ENCODE measurements at places on chromosomes 3 and 15. TPM values are rescaled to one million over a fixed set of nuclear protein-coding genes. Genes with fewer than 3 reads are reported as not detected.

SCAMP5 gene
- total RNA-seq = 5.8 TPM

CHRM5 gene
- total RNA-seq = not detected

FBXO40 gene
- 0.05 TPM for total RNA-seq

COL6A6 gene
- 0.47 TPM for total RNA-seq

AGTR1 gene
- total RNA-seq = 44.3 TPM

MYRIP gene
- total RNA-seq = 11.7 TPM

APH1B gene
- total RNA-seq = 2.5 TPM

GRCh38 chr15:63560741-63561448 lies 36.3 kb upstream of the FBXL22 start:
- no peak for DNase-seq

DNA sequence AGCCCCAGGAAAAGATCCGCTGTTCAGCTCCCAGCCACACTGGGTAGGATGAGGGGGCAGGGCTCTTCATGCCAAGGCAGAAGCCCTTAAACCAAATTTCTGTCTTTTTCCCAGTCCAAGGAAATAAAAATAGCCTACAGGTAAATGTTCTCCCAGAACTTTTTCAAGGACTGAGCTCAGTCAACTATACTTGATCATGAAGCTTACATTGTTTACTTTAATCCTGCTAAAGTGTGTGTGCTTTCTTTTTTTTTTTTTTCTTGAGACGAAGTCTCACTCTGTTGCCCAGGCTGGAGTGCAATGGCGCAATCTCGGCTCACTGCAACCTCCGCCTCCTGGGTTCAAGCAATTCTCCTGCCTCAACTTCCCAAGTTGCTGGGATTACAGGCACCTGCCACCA lies 17.9 kb downstream of the CLDN18 start:
- no peak for DNase-seq

DNA sequence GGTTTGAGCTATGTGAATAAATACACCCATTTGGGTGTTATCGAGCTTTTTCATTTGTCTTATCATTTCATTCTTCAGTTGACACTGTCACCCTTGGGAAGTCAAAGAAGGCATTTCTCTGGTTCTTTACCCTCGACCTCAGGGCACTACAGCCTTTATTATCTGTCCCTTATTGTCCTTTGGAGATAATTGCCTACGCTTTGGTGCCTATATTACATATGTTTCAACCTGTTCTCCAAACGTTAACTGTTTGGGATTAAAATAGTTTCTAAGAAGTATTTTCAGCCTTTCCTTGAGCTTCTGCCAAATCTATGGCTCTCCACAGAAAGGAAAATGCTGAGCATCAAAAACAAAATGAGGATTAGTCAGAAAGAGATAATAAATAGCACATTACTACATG lies 395.4 kb upstream of the ADAMTS9 start:
- DNase-seq = no peak

- DNase-seq = no peak
Measured at GRCh38 chr3:111538681-111539083, 3.3 kb upstream of the CD96 start.

DNA sequence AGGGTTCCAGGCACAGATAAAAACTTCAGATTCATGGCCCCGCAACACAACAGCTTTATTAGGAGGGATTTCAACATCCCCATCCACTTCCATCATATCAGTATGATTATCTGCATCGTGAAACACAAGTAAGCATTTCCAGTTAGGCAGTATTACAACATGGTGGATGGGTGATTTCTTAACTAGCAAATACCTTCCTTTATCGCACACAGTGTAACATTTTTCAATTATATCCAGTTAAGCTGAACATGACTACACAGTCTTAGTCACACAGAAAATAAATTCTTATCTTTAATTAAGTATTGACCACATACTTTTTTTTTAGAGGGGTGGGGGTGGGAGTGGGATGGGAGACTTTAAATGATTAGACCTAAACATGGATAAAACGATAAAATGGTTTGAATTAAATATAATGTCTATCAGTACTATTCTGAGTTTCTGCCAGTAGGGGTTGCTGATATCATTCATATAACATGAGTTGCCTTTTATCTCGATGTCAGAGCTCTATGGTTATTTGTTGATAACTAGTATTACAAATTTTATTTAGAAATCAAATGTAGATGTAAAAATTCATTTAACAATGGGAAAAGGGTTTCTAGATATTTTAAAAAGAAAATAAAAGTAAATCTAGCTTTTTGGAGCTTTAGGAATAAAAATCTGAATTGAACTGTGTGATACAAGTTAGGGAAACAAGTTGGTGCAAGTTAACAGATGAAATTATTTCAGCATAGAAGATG lies 146.6 kb downstream of the TBL1XR1 start:
- no peak for DNase-seq

GRCh38 chr15:74913041-74913440 lies 6.4 kb upstream of the FAM219B start:
- no peak for DNase-seq

DNA sequence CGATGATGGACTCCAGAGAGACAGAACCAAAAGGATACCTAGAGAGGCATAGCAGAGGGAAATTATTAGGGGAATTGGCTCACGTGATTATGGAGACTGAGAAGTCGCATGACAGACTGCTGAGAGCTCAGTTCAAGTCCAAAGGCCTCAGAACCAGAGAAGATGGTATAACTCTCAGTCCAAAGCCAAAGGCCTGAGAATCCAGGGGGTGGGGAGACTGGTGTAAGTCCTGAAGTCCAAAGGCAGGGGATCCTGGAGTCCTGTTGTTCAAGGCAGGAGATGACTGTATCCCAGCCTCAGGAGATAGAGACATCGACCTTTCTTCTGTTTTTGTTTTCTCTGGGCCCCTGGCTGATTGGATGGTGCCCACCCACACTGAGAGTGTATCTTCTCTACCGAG lies 1.2 kb upstream of the KLHL6 start:
- no peak for DNase-seq

DNA sequence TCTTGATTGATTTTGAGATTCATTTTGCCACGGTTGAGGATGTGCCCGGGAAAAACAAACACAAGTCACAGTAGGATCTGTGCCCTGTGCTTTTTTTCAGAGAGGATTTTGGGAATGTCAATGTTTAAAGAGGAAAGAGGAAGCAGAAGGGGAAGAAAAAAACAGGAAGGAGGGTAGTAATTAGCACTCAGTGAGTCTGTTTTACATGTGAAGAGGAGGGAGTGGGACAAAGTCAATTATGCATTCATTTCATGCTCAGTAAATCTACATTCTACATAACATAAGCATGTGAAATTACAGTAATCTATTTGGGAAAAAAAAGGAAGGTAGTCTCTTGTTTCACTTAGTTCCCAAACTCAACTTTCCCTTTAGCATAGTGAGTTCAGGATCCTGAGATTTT lies 18.3 kb upstream of the CD200 start:
- DNase-seq = no peak

- DNase-seq = no peak
Measured at GRCh38 chr3:165669504-165669903, 167.7 kb downstream of the BCHE start.

DNA sequence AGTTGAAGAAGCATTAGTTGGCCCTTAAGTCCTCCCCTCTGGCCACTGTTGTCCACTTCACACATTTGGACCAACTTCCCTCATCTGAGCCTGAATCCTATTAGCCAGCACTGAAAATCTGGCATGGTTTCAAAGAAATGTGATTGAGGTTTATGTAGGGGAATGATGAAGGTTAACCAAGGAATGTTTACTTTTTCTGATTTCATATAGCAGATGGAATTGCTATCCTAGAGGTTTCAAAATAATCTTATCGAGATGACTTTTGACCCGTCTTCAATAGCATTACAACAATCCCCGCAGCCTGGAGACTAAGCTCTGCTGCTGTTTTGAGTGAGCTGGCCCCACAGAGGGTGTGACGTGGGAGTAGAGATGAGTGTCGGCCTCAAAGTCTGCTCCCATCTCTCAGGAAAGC lies 200.8 kb upstream of the IL12A start:
- no peak for DNase-seq

- no peak for DNase-seq
Measured at GRCh38 chr3:162538906-162539305, 1042.3 kb downstream of the OTOL1 start.

DNA sequence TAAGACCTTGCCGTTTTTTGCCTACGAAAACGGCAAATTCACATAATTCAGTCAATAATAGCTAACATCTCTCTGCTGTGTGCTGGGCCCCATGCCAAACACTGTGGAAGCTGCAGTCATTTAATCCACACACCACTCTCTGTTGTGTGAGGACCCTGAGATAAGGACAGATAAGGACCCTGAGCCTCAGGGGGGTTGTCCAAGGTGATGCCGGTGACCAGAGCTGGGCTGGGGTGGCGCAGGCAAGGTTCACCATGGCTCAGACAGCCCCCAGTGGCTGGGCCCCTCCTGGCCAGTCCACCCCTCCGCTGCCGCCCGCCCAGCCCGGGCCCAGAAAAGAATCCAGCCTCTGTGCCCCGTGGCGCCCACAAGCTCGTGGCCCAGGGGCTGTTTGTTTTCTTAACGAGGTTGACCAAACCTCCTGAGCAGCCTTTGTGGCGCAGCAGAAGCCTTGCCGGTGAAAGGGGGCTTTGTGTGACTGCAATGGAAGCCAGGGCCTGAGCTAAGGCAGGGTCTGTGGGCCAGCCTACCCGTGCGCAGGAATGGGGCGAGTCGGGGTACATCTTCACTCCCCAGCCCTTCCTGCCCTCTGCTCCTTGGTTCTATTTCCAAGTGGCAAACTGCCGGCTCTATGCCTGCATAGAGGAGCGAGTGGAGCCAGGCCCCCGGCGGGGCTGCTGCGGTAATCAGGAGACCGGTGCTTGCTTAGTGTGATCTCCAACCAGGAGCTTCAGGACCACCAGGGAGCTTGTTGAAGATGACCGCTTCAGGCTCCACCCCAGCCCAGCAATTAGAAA lies 4.4 kb upstream of the SNX22 start:
- no peak for DNase-seq

GRCh38 chr3:24264748-24265158 lies 229.9 kb downstream of the THRB start:
- no peak for DNase-seq

DNA sequence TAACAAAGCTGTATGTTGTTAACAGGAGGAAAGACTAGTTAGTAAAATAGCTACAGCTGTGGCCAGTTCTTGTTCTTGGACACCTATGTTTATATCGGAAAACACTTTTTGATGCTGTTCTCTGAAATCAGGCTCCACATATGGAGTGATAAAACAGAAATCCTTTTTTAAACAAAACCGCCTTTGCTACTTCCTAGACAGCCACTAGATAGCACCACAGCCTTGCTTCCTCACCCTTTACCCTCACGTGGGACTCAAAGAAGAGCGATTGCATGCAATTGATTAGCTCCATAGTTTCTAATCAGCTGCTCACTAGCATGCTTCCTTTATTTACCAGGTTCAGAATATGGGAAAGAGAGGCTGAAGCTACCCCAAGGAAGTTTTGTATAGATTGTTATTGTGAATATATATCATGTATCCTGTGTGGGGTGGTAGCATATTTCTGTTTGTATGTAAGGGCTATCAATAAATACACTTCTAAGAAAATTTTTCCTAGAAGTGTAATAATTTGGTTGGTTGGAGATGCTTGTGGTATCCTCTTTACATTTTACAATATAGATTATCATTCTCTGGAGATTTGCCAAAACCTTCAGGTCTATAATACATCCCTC lies 4.3 kb upstream of the MTFMT start:
- DNase-seq = no peak

DNA sequence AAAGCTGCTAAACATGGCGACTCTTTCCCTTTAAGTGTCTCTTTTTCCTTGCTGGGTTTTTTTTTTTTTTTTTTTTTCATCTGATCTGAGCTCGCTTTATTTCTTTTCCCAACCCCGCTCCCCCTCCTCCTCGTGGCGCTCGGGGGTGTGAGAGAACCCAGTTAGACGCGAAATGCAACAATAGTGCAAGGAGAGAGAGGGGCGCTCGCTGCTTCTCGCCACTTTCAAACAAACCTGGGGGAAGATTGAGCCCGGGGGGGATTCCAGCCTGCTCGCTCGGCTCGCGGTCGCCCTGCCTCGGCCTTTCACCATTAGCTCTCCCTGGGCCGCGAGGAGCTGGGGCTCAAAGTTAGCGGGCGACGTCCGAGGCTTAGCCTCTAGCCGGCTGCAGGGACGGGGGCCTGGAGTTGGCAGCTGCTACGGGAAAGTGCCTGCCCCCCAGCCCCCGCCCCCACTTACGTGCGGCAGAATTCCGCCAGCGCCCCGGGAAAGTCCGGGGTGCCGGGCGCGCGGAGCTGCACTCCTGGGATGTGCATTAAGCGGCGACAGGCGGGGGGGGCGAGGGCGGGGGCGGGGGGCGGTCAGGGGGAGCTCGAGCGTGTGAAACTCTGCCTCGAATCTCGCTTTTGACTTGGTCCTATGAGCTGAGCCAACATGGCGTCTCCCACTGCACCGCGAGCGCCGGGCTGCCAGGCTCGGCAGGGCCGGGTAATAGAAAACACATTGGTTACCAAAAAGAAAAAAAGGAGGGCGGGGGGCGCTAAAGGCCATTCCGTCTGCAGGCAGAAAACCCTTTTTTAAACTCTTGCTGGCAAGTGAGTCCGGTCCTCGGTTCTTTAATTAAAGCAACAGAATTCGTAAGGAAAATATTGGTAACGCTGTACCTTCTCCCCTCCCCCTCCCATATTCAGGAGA lies 10.4 kb downstream of the NR2F2 start:
- DNase-seq = peak; percentile 41

- no peak for DNase-seq
Measured at GRCh38 chr15:69732133-69732532, 279.5 kb downstream of the RPLP1 start.

DNA sequence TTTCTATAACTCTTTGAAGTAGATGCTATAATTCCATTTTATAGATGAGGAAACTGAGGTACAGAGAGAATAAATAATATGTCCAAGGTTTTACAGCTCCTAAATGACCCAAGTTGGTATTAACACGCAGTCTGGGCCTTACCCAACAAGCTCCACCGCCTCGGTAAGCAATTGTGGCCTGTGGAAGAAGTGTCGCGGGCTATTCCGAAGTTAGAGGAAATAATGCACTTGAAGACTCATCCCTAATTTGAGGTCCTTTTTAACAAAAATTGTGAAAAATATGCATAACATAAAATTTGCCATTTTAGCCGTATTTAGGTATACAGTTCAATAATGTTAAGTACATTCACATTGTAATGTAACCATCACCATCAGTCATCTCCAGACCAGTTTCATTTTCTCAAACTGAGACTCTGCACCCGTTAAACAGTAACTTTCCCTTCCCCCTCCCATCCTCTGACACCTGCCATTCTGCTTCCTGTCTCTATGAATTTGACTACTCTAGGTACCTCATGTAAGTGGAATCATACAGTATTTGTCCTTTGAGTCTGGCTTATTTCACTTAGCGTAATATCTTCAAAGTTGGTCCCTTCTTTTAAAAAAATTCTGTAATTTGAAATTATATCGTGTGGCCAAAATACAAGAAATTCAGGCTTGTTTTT lies 18.2 kb downstream of the IDH3A start:
- no peak for DNase-seq

- DNase-seq = no peak
Measured at GRCh38 chr3:116140100-116140689, 305.1 kb downstream of the LSAMP start.

DNA sequence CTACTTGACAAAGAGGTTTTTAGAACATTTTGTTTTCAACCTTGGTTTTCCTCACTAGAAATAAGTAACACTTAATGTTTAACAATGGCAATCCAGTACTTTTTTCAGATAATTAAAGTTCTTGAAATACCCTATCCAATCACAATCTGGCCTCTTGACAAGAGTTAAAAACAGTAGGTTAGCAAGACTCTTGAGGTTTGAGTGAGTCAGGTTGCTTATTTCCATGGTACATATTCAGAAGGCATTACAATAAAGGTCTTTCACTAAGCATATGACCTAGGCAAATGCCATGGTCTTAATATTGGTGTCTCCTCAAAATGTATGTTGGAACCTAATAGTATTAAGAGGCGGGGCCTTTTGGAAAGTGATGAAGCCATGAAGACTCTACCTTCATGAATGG lies 5.6 kb downstream of the SUCNR1 start:
- no peak for DNase-seq

GRCh38 chr15:96474231-96474664 lies 143.7 kb downstream of the NR2F2 start:
- no peak for DNase-seq

Data from liver (tissue), 10 donors.